NCI-H1694 (cell line): ENCODE measurements at places on chromosomes 1 and 21.

GRCh38 chr1:204641936-204642335 is 43.6 kb downstream of the LRRN2 start:
- DNase-seq: peak; percentile 22

GRCh38 chr21:38284216-38284615 is 27.4 kb downstream of the KCNJ15 start:
- DNase-seq: no peak

- no peak for DNase-seq
These were observed 46.7 kb upstream of the LBR start for GRCh38 chr1:225474439-225474985.

- no peak for DNase-seq
These were observed 35.1 kb downstream of the SLC44A3 start for GRCh38 chr1:94855307-94855700.

DNA sequence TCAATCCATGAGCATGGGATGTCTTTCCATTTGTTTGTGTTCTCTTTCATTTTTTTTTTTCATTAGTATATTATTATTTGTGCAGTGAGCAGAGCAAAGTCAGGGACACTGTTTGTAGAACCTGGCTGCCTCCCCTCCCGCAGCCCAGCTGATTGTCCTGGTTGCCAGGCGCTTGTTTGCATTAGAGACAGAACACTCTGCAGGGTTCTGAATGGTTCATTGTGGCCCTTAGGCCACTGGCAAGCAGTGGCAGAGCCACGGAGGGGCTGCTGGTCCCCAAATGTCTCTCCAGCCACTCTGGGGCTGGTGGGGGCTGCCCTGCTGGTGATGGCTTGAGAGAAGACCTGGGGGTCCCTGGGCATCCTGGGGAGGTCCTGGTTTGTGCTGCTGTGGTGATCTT is 29.0 kb downstream of the ETS2 start:
- no peak for DNase-seq

DNA sequence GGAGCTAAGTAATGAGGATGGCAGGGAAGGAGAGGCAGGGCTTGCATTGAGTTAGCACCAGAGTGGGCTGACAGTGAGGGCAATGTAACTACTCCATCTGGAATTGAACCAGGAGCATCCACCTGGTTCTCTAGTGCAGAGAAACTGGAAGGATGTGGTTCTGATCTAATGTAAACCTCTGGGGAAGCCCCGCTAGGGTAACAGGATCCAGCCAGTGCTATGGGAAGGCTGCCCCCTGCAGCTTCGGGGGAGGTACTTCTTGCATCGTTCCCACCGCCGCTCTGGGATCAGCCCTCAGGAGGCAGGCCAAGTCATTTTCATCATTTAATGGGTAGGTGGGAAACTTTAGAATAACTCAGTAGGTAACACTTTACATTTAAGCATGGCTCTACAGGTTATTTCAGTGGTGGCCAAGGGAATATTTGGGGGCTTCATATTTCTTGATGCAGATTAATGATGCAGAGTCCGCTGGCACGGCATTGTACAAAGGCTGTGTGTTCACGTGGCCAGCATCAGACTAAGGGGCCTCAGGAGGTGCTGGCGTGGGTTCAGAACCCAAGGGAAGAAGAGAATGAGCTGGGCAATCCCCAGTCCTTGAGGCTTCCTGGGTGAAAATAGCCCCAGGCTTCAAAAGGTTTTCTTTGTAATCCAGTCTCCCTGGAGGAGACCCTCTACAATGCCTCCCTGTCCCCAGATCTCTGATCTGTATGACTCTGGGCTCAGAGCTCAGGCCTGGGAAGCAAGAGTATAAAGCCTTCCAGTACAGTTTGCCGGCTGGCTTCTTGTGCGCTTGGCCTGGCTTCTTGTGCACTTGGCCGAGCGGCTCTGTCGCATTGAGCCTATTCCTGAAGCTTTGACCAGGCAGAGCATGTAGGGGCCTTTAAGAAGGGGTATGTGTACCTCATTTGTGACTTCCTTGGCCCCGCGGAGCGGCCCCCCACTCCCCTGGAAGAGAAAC is 26.4 kb upstream of the KAZN start:
- no peak for DNase-seq

DNA sequence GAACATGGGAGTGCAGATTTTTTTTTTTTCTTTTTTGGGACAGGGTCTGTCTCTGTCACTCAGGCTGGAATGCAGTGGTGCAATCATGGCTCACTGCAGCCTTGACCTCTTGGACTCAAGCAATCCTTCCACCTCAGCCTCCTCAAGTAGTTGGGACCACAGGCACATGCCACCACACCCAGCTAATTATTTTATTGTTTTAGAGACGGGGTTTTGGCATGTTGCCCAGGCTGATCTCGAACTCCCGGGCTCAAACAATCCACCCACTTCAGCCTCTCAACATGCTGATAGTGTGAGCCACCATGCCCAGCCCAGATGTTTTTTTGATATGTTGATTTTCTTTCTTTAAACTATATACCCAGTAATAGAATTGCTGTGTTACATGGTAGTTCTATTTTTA is 57.7 kb downstream of the RGSL1 start:
- DNase-seq: no peak

DNA sequence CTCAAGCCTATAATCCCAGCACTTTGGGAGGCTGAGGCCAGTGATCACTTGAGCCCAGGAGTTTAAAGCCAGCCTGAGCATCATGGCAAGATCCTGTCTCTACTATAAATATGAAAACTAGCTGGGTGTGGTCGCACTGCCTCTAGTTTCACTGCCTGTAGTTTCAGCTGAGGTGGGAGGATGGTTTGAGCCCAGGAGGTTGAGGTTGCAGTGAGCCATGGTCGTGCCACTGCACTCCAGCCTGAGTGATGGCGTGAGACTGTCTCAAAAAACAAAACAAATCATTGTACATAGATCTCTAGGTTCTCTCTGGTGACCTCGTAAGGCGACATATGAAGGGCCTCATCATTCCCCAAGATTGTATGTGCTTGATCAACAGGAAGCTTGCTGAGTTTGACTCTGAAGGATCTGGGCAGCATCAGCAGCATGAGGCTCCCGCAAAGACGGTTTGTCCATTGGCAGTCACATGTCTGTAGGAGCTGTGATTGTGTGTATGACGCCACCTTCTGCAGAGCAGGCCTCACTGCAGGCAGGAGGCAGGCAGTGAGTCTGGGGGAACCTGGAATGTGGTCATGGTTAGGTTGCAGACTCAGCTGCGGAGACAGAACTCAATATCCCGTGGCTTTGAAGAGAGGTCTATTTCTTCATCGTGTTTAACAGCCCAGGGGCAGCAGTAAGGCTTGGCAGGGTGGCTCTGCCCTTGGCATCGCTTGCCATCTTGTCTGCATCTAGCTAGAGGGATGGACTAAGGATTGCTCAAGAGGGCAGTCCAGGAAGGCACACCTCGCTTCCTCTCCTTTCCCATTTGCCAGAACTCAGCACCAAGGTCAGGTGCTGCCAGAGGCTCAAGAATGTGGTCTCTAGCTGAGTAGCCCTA is 14.0 kb downstream of the ATP5PO start:
- peak; percentile 27 for DNase-seq

GRCh38 chr1:243575070-243575469 is 275.0 kb downstream of the AKT3 start:
- no peak for DNase-seq

DNA sequence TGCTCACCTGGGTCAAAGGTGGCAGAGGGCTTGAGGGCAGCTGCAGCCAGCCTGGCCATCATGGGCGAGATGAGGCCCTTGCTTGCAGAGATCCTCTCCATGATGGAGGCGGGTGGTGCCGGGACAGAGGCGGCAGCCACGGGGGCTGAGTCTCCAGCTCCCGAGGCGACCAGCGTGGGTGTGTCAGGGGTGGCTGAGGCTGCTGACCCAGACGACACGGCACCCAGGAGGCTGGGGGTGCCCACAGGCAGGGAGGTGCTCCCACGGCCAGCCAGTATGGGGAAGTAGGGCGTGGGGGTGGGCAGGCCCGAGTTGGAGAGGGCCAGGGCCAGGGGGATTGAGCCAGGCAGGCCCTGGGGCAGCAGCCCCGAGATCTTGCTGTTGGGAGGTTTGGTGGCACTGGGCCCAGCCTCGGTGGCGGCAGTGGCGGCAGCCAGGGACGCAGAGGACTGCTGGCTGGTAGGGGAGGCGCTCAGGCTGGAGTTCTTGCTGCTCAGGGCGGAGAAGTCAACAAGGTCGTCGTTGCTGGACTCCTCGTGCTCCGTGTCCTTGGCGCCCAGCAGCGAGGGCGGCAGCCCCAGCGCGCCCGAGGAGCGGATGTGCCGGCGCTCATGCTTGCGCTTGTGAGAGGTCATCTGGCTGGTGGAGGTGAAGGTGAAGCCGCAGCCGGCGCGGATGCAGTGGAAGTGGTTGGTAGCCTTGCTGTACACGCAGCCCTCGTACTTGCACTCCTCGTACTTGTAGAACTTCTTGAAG is 142.9 kb downstream of the CASZ1 start:
- no peak for DNase-seq

GRCh38 chr1:94929351-94930217 is 2.7 kb upstream of the CNN3 start:
- no peak for DNase-seq
